CD4-positive, alpha-beta T cell treated with Interleukin-6 for 4 hours (primary cell): ENCODE measurements at places on chromosomes 12 and 14.
A peak's percentile ranks its signal among the peaks of the same experiment; 100 is the strongest.

- DNase-seq: peak; percentile 57
Observed at GRCh38 chr12:4270016-4270830, 3.3 kb upstream of the CCND2 start.

DNA sequence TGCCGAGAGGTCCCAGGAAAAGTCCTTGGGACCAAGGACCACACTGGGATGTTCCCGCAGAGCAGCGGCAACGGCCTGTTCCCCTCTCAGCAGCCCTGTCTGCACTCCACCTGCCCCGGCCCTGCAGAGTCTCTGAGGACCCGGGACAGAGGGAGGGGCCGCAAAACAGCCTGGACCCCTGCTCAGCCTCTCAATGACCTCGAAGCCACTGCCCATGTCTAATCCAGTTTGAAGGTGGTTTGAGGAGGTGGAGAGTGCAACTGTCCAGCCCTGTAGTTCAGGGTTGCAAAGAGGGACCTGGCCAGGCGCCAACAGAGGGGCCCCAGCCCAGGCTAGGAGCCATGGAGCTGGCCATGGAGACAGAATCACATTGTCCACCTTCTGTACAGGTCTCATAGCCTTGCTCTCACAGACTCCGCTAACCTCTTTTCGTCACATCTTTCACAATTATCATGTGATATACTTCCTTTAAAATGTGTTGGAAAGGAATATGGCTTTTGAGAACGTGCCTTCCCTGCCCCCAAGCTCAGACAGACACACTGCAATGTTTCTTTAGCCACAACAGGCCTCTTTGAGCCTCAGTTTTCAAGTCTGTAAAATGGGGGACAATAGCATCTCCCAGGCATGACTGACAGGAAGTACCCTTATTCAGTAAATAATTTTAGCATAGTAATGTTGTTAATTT, 49.3 kb downstream of the ACTN1 start:
- DNase-seq: no peak

DNA sequence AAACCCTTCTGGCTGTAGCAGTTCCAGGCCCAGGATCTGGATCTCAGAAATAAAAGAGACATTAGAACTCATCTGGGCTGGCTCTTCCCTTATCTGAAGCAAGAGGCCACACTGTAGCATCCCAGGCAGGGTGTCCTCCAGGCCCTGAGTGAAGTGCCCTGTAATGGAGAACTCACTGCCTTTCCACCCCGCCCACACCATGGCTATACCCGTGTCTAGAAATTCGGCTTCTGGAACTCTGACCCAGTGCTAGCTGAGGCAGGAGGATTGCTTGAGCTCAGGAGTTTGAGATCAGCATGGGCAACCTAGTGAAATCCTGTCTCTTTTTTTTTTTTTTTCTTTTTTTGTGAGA, 23.5 kb upstream of the PLEKHG3 start:
- DNase-seq: no peak

- DNase-seq: no peak
Observed at GRCh38 chr14:41830714-41831406, 224.2 kb downstream of the LRFN5 start.

DNA sequence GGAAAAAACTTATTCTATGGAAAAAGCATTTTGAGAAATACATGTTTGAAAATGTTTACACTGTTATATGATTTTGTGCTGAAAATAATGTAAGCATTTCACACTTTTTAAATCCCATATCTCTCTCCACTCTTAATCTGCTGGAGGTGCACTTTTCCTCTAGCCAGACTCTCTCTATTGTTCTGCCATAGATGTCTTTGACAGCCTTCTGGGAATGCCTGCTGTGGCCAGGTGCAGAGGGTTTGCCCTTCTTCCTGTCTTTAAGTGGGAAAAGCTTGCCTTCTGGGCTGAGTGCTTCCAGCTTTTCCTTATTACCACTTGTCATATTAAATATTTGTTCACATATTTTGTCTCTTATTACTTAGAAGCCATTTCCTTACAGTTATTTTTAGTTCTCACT, 60.1 kb upstream of the PPM1H start:
- DNase-seq: no peak

- peak; percentile 33 for DNase-seq
Observed at GRCh38 chr12:112939761-112940381, 1.6 kb downstream of the OAS3 start.

DNA sequence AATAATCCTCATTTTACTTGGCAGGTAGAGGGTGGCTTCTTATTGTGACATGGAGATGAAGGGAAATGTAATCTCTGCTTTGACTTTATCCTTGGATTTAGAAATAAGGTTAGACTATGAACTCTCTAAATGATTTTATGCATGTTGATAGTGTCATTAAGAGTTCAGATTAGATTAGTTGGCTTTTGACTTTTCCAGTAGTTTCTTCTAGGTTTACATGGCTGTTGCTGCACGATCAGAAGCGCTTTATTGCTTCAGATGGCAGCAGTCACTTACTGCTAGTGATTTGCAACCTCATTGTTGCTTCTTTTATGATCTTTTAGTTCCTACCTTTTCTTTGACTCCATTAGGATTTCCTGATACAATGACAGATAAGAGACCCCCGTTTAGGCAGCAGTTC, 32.3 kb downstream of the SLC15A5 start:
- no peak for DNase-seq

DNA sequence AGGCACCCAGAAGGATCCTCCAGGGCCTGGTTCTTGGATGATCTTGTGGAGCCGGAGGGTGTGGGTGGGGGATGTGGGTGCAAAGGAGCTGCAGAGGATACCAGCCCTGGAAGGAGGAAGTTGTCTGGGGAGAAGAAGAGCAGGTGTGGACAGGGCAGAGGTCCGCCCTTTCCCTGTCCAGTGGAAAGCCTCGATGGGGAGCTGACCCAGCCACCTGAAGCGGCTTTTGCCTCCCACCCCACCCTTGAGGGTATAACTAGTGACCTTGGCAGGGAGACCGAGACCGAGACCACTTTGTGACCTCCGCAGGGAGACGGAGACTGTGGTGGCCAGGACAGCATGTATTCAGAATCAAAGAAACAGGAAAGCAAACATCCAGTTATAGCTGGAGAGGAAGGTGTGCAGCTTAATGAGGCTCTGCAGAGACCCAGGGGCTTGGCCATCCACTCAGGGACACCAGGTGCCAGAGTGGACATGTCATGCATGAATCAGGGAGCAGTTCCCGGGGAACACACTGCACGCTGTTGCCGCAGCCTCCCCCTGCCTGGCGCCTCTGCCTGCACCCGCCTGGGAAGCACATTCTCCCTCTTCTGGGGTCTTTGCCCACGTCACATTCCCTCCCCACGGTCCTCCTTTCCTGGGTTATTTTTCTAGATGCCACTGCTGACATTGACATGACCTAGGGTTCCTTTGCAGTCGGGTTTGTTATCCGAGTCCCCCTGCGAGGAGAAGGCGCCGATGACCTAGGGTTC, 87.7 kb downstream of the ADGRD1 start:
- DNase-seq: no peak

GRCh38 chr14:51504669-51505068, 147.0 kb upstream of the FRMD6 start:
- DNase-seq: no peak

DNA sequence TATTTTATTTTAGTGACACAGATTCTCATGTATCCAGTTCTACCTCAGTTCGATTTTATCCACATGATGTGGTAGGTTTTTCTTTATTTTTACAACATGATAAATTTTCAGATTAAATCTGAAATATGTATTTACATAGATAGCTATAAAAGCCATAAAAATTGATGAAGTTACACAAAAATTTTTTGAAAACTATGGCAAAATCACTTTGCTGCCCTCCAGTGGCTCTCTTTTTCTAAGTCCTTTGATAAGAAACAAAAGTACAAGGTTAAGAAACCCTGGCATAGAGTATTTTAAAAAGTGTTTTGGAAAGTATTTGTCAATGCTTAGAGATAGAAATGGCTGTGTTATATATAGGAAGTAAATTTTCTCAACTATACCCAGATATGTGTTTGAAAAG, 104.2 kb downstream of the PCNX1 start:
- DNase-seq: peak; percentile 12

DNA sequence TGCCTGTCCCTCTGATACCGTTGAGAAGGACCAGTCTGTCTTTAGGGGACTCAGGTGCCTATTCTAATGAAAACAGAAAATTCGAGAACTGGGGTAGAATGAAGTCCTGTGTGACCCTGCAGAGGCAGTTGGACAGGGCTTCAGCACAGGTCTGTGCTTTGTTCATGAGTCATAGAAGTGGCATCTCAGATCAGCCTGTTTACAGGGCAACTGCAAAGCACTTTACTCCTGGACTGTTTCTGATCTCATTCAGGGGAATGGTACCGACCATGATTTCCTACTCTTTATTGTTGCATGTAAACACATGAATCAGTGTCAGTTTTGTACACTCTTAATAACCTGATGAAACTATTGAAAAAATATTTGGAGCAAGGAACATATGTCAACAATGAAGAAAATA, 1517.0 kb downstream of the AACS start:
- DNase-seq: no peak

DNA sequence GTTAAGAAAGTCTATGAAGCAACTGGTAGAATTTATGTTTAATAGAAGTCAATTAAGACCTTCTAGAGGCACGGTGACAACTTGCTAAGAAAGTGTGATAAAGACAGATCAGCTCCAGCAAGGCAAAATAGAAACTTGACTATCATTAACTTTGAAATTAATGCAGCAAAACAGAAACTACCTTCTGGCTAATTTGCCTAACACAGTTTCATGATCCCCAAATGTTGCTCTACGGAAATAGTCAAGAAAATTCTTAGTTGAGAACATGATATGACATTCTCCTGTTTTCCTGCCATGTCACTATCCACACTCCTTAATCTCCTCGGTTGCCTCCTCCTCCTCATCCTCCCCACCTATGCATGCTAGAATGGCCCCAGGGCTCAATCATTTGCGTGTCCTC, 4.2 kb downstream of the DENND5B start:
- DNase-seq: no peak

- DNase-seq: no peak
Observed at GRCh38 chr14:104591506-104592291, 12.1 kb downstream of the C14orf180 start.

GRCh38 chr14:62304257-62304656, 542.0 kb downstream of the SNAPC1 start:
- no peak for DNase-seq

GRCh38 chr12:100718187-100718586, 76.4 kb upstream of the ANO4 start:
- no peak for DNase-seq

- no peak for DNase-seq
Observed at GRCh38 chr14:103735439-103735814, 19.8 kb downstream of the ZFYVE21 start.

GRCh38 chr12:10697156-10697555, 23.3 kb upstream of the STYK1 start:
- DNase-seq: no peak

DNA sequence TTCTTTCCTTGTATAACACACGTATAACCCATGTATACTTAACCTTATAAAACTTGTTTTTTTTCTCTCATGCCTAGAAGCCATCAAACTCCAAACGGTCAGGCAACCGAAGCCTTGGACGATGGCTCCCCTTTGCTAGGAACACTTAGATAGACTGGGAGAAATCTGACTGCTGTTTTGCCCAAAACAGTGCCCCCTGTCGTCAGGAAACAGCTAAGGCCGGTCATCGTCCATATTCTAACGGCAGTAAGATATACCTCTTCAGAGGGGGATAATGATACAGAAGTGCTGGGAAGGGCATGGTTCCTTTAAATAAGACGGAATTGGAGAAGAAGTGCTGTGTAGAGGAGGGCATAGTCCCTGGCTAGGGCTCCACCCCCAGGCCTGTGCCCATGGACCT, 130.5 kb downstream of the SLC41A2 start:
- DNase-seq: peak; percentile 9

DNA sequence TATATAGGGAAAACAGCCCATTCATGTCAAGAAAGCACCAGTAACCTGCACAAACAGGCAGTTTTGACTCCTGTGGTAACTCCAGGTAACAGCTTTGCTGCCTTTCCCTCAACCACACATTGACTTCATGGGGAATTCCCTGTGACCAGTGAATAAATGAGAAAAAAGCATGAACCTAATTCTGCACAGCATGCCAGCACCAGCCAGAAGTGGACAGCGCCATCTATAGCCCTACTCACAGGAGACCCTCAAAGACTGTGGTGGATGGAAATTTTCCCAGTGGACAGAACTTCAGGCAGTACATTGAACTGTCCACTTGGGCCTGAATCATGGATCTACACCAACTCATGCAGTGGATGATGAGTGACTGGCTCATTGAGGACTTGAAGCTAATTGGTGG, 152.1 kb downstream of the SLC8A3 start:
- no peak for DNase-seq

GRCh38 chr12:110466791-110467190, 1.3 kb downstream of the GPN3 start:
- DNase-seq: no peak

DNA sequence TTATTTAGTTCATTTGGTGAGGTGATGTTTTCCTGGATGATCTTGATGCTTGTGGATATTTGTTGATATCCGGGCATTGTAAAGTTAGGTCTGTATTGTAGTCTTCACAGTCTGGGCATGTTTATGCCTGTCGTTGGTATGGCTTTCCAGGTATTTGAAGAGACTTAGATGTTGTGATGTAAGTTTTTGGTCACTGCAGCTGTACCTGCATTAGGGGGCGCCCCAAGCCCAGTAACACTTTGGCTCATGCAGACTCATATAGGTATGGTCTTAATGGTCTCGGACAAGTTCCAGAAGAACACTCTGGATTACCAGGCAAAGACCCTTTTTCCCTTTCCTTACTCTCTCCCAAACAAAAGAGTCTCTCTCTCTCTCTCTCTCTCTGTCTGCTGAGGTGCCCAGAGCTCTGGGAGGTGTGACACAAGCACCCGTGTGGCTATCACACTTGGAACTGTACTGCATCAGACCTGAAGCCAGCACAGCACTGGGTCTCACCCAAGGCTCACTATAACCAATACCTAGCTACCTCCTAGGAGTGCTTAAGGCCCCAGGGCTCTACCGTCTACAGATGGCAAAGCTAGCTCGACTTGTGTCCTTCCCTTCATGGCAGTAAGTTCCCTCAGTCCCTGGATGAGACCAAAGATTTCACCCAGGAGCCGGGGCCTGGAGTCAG, 425.8 kb upstream of the ATXN7L3B start:
- DNase-seq: no peak

DNA sequence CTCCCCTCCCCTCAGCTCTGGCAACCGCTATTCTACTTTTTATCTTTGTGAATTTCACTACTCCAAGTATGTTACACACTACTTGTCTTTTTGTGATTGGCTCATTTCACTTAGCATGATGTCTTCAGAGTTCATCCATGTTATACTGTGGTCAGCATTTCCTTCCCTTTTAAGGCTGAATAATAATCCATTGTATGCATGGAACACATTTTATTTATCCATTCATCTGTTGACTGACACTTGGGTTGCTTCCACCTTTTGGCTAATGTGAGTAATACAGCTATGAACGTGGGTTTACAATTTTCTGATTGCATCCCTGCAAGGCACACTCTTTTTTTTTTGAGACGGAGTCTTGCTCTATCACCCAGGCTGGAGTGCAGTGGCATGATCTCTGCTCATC, 53.0 kb upstream of the FUT8 start:
- no peak for DNase-seq

- no peak for DNase-seq
Observed at GRCh38 chr12:132217371-132217770, 73.1 kb downstream of the NOC4L start.

GRCh38 chr12:116465856-116466255, 93.3 kb upstream of the MAP1LC3B2 start:
- DNase-seq: no peak

GRCh38 chr14:102729825-102730224, 47.4 kb upstream of the TRAF3 start:
- no peak for DNase-seq
